Stimulated activated CD4-positive, alpha-beta T cell treated with anti-CD3 and anti-CD28 coated beads, Interleukin-15, amount 100 ng/mL, for 1 hour (primary cell): ENCODE measurements at places on chromosomes 2 and 18.

DNA sequence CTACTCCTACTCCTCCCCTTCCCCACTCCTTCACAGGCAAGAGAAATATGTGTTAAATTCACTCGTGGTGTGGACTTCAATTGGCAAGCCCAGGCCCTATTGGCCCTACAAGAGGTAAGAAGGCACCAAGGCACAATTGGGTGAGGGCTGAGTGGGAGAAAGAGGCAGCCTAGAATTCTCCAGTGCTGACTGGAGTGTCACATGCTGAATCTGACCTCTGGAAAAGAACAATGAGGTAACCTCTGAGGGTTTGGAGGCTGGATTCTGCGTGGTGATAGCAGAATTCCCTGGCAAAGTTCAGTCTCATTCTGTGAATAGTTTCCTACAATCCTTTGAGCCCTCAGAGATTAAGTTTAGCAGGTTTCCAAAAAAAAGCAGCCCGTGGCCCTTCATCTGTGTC, 6.9 kb downstream of the CENPA start:
- no peak for DNase-seq

- DNase-seq, result no peak
These were observed 133.8 kb upstream of the CTDP1 start for GRCh38 chr18:79545736-79546171.

DNA sequence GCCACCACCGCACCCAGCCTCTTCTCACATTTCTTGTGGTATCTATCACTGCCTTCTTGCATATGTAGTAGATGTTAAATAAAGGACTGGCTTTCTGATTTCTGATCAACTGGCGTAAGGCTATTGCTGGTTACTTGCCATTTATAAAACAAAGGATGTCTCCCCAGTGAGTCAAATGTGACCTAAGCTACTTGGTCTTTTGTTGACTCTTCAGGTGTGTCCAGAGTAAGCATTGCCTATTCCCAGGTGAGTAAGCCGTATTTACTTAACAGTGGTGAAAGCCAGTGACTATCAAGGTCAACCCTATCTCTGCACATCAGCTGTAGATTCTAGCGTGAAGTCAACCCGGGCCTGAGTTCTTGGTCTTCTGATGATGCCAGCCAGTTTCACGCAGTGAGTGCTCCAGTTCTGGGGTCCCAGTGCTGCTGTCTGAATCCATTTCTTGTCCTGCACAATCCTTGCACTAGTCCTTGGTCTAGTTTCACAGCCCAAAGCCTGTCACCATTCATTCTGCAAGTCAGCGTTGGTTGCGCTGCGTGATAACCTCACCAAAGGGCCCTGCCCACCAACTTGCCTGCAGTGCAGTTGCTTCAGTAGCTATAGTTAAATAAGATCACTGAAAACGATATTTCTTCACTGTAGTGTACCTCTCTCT, 120.2 kb downstream of the GBX2 start:
- no peak for DNase-seq

DNA sequence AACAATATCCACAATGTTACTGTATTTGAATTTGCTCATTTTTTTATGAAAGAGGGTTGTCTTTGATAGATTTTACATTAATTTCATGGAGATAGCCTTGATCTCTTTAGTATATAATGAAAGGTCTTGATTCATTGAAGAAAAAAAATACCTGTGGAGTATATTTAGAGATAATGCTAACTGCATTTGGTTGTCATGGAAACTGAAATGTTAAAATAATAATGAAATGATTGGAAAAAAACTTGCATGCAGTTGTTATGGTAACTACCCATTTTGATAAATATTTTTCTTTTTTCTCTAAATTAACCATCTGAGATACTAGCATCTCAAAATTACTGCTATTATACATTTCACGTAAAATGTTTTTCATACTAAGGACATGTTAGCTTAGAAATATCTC, 712.7 kb upstream of the FAM98A start:
- DNase-seq, result no peak

- DNase-seq, result no peak
These were observed 1980.4 kb downstream of the SUCLG1 start for GRCh38 chr2:82478641-82479040.

GRCh38 chr2:214341646-214342045, 69.2 kb upstream of the VWC2L start:
- no peak for DNase-seq

- no peak for DNase-seq
These were observed 49.2 kb upstream of the PPP1CB start for GRCh38 chr2:28702415-28702861.

DNA sequence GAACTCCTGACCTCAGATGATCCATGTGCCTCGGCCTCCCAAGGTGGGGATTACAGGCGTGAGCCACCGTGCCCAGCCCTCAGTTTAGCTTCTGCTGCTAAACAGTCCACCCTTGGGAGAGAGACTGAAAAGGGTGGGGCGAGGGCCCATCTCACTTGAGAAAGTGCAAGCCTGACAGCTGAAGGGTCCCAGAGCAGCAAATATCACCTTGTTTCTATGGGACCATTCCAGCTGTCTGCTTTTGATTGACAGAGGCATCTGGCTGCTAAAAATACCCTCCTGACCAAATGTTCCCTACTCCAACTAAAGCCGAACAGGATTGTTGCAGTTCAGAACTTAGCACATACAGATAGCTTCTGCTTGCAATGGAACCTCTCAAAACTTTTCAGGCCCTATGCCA, 436 bp upstream of the SMYD1 start:
- no peak for DNase-seq

DNA sequence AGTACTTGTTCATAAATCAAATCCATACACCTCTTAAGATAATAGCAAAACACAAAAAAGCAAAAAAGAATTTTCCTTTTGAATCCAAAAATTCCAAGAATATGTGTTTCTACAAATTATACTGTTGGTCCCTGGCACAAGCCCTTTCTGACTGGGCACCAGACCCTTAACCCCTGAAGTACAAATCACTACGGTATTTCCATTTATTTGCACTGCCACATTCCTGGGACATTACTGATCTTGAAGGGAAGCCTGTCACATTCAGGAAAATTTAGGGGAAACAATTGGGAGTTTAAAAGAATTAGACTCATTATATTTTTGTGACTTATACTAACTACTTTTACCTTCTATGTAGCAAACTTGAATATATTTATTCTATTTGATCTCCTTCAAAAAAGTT, 98.8 kb downstream of the ZNF521 start:
- DNase-seq, result no peak

GRCh38 chr2:118853651-118854291, 6.3 kb upstream of the EN1 start:
- DNase-seq, result no peak

- DNase-seq, result no peak
These were observed 25.7 kb downstream of the ADI1 start for GRCh38 chr2:3493615-3494007.

DNA sequence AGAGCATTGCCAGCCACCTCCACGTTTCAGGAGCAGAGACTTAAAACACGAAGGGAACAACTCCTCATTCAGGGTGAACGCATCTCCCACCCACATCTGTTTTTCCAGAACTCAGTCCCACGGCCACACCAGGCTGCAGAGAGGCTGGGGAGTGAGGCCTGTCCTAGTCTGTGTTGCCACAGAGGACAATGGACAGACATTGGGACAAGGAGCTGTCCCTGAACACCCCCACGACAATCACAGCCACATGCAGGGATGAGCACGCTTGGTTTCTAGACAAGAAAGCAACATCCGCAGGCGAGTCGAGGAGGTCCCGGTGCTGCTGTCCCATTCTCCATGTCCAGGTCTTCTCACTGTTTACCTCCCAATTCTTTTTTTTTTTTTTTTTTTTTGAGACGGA, 167.4 kb downstream of the EIPR1 start:
- DNase-seq, result no peak

DNA sequence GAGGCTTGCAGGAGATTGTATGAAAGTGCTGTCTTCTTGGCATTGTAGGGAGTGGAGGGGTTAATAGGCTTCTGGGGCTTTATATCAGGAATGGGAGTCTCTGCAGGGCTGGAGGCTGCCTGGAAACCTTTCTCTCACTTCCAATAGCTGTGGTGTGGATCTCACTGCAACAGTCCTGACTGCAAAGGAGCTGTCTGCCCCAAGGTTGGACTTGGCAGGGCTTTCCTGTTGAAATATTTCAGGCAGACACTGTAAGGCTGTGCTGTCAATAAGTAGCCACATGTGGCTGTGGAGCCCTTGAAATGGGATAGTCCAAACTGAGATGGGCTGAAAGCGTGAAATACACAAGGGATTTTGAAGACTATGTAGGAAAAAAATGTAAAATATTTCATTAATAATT, 399.1 kb upstream of the SPRED2 start:
- no peak for DNase-seq

GRCh38 chr2:182554950-182555349, 128.1 kb upstream of the PDE1A start:
- no peak for DNase-seq

- DNase-seq, result no peak
These were observed 11.9 kb downstream of the SLC14A2 start for GRCh38 chr18:45627204-45627526.

DNA sequence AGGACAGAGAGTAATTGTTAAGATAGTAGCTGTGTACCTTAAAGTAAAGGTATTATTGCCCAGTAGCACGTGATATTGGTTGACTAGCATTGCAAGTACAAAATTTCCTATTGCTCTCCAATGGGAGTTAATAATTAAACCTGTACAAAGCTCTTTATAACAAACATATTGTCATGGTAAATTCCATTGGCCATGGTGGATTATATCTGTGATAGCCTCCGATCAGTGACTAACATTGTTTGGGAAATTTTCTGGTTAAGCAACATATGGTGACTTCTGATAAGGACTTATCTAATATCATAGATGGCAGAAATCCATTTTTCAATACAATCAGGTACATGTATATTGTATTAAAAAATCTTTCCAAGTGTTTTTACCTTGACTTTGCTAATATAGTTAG, 360.8 kb downstream of the DCC start:
- no peak for DNase-seq

- no peak for DNase-seq
These were observed 1.3 kb downstream of the ITM2C start for GRCh38 chr2:230865766-230866755.

DNA sequence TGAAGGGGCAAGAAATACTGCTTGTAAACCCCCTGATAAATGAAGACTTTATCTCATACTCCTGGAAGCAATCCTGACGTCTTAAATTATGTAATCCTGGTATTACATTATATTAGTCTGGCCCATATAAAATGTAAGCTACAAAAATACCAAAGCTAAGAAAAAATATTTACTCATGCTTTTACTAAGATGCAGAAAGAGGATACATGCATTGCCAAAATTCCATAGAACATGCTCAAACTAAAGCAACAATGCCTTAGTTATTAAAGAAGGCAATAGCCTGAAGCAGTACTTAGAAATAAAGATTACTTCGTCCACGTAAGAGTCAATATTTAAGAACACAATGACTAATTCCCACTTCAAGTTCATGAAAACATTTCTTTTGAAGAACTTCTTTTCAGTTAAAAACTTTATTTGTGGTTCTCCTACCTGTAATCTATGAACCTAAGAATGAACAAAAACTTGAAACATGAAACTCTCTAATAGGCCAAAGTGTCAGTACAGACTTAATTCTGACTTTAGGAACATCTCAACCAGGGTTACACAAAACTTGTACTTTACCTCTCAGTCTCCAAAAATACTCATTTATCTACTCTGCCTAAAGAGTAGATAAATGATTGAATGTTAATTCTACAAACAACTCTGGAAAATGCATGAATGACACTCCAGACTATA, 117.3 kb downstream of the THADA start:
- no peak for DNase-seq

- no peak for DNase-seq
These were observed 13.0 kb downstream of the PTMA start for GRCh38 chr2:231720987-231721966.

GRCh38 chr2:61967262-61967661, 61.8 kb downstream of the COMMD1 start:
- DNase-seq, result no peak

DNA sequence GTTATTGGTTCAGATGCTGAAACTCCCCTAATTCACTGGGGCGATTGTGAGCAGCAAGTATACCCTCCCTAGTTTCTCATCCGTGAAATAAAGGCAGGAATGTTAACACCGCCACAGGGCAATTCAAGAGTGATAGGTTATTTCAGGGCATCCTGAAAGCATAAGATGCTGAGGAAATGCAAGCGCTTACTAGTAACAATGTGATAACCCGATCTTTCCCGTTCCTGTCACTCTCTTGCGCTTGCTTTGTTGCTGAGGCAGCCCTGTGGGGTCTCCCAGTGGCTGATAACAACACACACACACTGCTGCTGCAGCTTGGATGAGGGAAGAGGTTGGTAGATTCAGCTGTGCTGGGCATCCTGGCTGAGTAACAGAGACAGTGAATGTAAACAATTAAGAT, 259.3 kb downstream of the AGPS start:
- DNase-seq, result no peak

GRCh38 chr2:211401328-211401727, 844.9 kb downstream of the CPS1 start:
- DNase-seq, result no peak

GRCh38 chr2:24672589-24672988, 120.6 kb downstream of the PTRHD1 start:
- DNase-seq, result no peak

DNA sequence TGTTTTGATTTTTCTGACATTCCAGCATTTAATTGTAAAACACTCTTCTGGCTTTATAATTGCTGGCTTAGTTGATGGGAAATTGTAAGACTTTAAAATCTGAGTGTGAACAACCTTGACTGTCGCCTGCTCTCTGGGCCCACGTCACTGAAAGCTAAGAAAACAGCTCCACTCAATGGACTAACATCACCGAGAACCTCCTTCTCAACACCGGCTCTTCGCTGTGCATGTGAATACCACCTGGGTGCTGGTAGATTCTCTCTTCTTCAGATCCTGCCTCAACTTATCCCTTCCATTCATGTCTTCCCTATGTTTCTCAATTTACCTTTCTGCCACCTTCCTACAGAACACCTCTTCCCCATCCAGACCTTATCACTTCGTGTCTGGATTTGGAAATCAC, 523.1 kb upstream of the ID2 start:
- no peak for DNase-seq

GRCh38 chr2:168183308-168183997, 63.9 kb downstream of the STK39 start:
- no peak for DNase-seq

DNA sequence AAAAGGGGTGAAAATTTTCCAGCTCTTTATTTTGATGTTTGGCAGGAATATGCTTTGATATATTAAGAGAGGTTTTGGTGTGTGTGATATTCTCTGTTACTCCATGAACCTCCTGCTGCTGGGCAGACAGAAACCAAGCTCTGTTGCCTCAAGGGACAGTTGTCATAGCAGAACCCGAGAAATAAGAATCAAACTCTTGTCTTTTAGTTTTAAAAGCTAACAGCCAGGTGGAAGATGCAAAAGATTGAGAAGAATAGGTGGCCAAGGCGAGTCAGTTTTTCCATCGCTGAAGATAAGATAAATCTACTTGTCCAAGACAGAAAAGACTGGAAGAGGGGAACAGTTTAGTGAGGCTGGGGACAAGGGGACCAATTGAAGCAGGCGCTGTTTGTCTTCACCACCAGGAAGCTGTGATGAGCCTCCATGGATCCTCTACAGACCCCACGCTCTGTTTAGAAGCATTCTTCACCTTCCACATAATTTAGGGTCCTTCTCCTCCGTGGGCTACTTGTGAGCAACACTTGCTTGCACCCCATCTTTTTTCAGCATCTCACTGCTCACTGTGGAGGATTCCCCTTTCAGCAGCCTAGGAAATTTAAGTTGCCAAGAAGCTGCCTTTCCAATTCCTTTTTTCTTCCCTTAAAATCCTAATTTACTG, 23.9 kb downstream of the PMAIP1 start:
- DNase-seq, result no peak

GRCh38 chr2:229921892-229922448, at the start of gene TRIP12:
TRIP12 (minus strand) TSS chr2:229922009; CDS start chr2:229880079, 41,930 bp downstream.
- peak; percentile 77 for DNase-seq
